ENCODE measurements at places on chromosomes 5 and 9. TPM values are rescaled to one million over a fixed set of nuclear protein-coding genes. Genes with fewer than 3 reads are reported as not detected.

The SARDH gene
- total RNA-seq, result 2.1 TPM

The FYB1 gene
- total RNA-seq, result 51.9 TPM

The ADRA1B gene
- not detected for total RNA-seq

The ORM2 gene
- total RNA-seq, result not detected

The CTNNAL1 gene
- total RNA-seq, result 20.9 TPM

The CDC20B gene
- total RNA-seq, result 0.08 TPM

The ANXA2R gene
- total RNA-seq, result 1.9 TPM

The DHFR gene
- total RNA-seq, result 102 TPM

The SLC6A19 gene
- total RNA-seq, result not detected

The NMRK1 gene
- total RNA-seq, result 12.1 TPM

The TNC gene
- 1.5 TPM for total RNA-seq

The CNTNAP3 gene
- total RNA-seq, result not detected

The GBGT1 gene
- 2.5 TPM for total RNA-seq
